ENCODE measurements at places on chromosomes 1 and 21.
A peak's percentile ranks its signal among the peaks of the same experiment; 100 is the strongest.

- DNase-seq: no peak
Observed at GRCh38 chr1:226078374-226078773, 15.9 kb downstream of the H3-3A start.

DNA sequence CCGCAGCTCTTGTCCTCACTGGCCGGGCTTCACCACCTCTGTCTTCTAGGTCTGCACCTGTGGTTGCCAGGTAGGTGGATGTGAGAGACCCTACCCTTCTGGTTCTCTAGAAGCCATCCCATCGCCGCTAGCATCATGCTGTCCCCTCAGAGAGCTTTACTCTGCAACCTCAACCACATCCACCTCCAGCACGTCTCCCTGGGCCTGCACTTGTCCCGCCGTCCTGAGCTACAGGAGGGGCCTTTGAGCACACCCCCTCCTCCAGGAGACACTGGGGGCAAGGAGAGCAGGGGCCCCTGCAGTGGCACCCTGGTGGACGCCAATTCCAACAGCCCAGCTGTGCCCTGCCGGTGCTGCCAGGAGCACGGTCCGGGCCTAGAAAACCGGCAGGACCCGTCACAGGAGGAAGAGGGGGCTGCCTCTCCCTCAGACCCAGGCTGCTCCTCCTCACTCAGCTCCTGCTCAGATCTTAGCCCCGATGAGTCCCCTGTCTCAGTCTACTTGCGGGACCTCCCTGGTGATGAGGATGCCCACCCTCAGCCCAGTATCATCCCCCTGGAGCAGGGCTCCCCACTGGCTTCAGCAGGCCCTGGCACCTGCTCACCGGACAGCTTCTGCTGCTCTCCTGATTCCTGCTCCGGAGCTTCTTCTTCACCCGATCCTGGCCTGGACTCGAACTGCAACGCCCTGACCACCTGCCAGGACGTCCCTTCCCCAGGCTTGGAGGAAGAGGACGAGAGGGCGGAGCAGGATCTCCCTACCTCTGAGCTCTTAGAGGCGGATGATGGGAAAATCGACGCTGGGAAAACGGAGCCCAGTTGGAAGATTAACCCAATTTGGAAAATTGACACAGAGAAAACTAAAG is 1.2 kb downstream of the RUSC1 start:
- DNase-seq: no peak

GRCh38 chr1:245704341-245704740 is 549.6 kb downstream of the KIF26B start:
- DNase-seq: no peak

- no peak for DNase-seq
Observed at GRCh38 chr1:209999005-209999404, 61.0 kb downstream of the SYT14 start.

GRCh38 chr1:238589843-238590435 is 699.2 kb upstream of the ZP4 start:
- DNase-seq: peak; percentile 89
